ENCODE measurements at places on chromosomes 3 and 15.

DNA sequence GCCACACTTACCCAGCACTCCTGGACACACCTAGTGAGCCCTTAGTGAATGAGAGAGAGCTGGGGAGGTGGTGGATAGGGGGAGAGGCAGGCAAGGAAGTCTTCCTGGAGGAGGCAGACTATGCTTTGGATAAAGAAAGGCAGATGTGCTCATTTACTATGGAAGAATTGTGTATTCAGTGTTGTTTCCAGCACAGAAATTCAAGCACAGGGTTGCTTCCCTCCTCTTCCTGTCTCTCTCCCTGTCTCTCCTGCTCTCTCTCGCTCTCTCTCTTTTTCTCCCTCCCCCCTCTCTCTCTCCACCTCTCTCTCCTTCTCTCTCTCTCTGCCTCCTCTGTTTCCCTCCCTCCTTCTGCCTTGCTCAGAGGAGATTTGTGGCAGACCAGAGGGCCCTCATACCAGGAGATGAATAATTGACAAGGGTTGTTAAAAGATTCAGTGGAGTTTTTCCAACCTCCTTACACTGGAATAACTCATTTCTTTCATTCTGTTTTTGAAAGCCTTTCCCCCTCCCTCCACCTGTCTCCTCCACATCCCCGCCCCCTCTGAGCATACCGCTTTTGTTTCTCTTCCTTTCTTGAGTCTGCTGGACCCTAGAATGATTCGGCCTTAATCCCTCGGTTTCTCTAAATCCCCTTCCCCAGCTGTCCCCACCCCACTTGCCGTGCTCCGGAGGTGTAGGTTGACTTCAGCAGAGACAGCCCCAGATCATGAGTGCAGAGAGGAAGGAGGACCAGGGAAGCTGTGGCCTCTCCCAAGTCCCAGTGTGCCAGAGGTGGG, 65.6 kb downstream of the CCDC33 start:
- DNase-seq: no peak

- DNase-seq: no peak
These were observed 139.3 kb downstream of the SOX2 start for GRCh38 chr3:181851063-181851462.

GRCh38 chr3:11019116-11019819, 26.7 kb downstream of the SLC6A1 start:
- DNase-seq: no peak

- DNase-seq: no peak
These were observed 17.6 kb upstream of the PLA2G4D start for GRCh38 chr15:42111924-42112323.

All from ELR (cell line).